ENCODE measurements at places on chromosomes 5 and 9.

DNA sequence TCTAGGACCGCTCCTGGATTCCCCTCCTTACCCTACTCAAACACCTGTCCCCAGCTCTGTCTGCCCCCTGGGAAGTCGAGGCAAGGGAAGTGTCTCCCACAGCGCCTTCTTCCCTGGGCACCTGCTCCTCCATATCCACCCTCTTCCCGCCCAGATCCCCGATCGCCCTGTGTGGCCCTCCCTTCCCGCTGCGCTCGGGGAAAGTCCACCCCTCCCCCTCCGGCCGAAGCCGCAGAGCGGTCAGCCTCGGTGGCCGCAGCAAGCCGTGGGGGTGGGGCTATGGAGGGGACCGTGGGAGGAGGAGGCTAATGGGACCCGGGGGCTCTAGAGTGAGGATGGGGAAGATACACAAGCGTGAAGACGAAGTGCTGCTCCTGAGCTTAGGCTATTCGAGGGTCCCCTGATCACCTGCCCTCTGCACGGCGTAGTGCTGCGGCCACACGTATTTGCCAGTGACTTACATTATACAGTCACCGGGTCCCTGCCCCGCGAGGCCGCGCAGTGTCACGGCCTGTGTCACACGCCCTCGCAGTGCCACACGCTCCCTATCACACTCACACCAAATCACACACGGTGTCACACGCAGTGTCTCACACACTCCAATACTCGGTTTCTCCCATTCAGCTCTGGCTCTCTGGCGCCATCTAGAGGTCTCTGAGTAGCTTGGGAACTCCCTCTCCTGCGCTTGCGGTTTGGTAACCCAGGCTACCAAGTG lies 658 bp upstream of the PCDH1 start:
- DNase-seq = peak; percentile 97
- no peaks in the 10 kb centered on the region for H3K36me3 ChIP-seq
- H3K27ac ChIP-seq = no peak overlapping the region
- peaks cover 23% of the 10 kb centered on the region for H3K4me1 ChIP-seq
- H3K4me3 ChIP-seq = peak overlapping the region; percentile 46

DNA sequence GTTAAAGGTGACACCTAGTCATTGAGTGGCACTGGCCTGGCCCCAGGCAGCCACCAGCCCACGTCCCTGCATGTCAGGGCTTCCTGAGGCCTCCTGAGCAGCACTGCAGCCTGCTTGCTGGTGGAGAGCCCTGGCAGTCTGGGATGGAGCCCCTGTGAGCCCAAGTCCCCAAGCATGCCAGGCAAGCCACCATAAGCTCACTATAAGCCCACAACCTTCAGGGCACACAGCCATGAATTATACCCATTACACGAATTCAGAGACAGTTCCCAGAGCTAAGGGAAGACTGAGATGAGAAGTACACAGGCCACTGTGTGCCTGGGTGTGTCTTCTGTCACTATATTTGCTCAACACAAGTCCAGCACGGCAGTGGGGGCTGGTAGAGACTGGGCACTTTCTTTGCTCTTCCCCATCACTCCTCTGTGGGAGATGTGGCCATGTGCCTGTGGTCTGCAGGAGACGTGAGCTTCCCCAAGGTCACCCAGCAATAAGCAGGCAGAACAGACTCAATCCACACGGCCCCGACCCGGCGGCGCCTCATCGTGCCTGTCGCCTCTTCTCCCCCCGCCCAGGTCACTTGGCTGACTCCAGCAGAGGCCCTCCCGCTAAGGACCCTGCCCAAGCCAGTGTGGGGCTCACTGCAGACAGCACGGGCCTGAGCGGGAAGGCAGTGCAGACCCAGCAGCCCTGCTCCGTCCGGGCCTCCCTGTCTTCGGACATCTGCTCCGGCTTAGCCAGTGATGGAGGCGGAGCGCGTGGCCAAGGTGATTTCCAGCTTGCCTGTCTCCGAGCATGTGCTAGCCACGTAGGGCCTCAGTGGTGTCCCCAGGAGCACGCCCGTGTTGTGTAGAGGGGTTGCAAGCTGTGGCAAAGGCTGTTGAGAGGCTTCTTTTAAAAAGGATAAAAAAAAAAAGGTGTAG lies 114.8 kb downstream of the WNK2 start:
- H3K36me3 ChIP-seq = no peaks in the 10 kb centered on the region
- H3K4me1 ChIP-seq = no peaks in the 10 kb centered on the region
- H3K4me3 ChIP-seq = no peak overlapping the region
- no peak for DNase-seq

- H3K4me3 ChIP-seq = no peak overlapping the region
- H3K27ac ChIP-seq = no peak overlapping the region
- no peak for DNase-seq
- H3K36me3 ChIP-seq = no peaks in the 10 kb centered on the region
- H3K4me1 ChIP-seq = no peaks in the 10 kb centered on the region
- no peaks in the 10 kb centered on the region for H3K27me3 ChIP-seq
Measured at GRCh38 chr5:79582186-79582585, 30.1 kb upstream of the TENT2 start.

DNA sequence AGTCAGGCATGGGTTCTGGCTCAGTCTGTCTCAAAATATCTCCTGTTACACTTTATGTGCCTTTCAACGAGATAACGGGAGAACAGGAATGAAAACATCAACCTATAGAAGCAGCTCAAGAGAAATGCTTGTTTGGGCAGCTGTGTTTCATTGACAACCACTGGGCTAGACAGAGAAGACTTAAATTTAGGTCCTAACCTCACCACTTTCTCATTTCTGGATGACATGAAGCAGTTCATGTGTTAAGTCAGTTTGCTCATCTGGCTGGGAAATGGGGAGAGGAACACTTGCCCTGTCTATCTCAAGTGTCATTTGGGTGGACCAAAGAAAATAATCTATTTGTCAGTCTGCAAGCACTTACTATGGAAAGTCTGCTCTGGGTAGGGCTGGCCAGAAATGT lies 66.7 kb upstream of the PCA3 start:
- DNase-seq = no peak
- H3K36me3 ChIP-seq = no peaks in the 10 kb centered on the region
- no peak overlapping the region for H3K27ac ChIP-seq
- no peaks in the 10 kb centered on the region for H3K4me1 ChIP-seq

- no peak overlapping the region for H3K27ac ChIP-seq
- no peak overlapping the region for H3K4me3 ChIP-seq
- no peaks in the 10 kb centered on the region for H3K36me3 ChIP-seq
- DNase-seq = no peak
- no peaks in the 10 kb centered on the region for H3K27me3 ChIP-seq
- H3K4me1 ChIP-seq = peaks cover 2% of the 10 kb centered on the region
Measured at GRCh38 chr5:132434416-132435286, 55.9 kb downstream of the IRF1 start.

DNA sequence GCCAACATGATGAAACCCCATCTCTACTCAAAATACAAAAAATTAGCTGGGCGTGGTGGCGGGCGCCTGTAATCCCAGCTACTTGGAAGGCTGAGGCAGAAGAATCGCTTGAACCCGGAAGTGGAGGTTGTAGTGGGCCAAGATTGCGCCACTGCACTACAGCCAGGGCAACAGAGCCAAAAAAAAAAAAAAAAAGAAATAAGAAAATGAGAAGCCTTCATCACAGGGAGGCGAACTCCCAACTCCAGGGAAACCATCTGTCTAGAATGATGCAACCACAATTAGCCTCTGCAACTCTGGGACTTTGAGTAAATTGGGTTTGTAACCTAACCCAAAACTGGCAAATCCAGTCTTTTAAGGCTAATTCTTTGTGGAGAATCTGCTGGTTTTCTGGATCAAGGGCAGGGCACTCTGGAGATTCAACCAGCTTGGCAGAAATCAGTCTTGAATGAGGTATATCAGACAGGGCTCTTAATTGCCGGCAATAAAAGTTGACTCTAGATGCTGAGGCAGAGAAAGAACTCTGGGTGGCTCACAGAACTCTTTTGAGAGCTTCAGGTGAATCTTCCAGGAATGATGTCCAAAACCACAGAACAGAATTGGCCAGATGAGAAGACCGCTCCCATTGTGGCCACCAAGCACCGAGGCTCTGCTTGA lies 9.9 kb downstream of the S100Z start:
- H3K36me3 ChIP-seq = no peaks in the 10 kb centered on the region
- DNase-seq = no peak
- H3K27me3 ChIP-seq = no peaks in the 10 kb centered on the region

- DNase-seq = no peak
- H3K4me3 ChIP-seq = no peak overlapping the region
- no peaks in the 10 kb centered on the region for H3K27me3 ChIP-seq
- no peak overlapping the region for H3K27ac ChIP-seq
- H3K4me1 ChIP-seq = peaks cover 1% of the 10 kb centered on the region
Measured at GRCh38 chr9:125707472-125707804, 430 bp upstream of the MAPKAP1 start.

DNA sequence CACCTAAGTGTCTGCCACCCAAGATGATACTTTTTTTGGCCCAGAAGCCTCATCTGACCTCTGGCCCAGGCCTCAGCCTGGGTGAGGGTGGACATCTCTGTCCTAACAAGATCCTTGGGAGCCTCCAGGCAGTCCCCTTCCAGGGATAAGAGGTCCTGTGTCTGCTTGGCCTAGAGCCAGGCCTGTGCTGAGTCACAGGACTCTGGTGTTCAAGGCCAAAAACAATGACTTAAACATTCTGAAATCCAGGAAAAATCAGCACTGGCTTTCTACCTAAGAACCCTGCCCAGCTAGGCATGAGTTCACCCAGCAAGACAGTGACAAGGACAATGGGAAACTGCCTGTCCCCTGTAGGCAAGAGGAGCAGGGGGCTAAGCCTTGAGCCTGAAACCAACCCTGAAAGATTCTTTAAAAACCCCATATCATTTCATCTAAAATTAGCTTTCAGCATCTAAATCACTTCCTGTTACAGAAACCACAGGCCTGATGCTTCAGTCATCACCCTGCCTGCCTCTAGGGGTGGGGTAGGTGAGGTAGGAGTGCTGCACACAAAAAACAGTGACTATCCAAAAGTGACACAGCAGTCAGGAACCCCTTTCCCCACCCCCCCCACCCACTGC lies 29.9 kb downstream of the CSF2 start:
- H3K27me3 ChIP-seq = no peaks in the 10 kb centered on the region
- H3K4me1 ChIP-seq = no peaks in the 10 kb centered on the region
- H3K36me3 ChIP-seq = no peaks in the 10 kb centered on the region
- DNase-seq = no peak
- no peak overlapping the region for H3K4me3 ChIP-seq
- H3K27ac ChIP-seq = no peak overlapping the region

DNA sequence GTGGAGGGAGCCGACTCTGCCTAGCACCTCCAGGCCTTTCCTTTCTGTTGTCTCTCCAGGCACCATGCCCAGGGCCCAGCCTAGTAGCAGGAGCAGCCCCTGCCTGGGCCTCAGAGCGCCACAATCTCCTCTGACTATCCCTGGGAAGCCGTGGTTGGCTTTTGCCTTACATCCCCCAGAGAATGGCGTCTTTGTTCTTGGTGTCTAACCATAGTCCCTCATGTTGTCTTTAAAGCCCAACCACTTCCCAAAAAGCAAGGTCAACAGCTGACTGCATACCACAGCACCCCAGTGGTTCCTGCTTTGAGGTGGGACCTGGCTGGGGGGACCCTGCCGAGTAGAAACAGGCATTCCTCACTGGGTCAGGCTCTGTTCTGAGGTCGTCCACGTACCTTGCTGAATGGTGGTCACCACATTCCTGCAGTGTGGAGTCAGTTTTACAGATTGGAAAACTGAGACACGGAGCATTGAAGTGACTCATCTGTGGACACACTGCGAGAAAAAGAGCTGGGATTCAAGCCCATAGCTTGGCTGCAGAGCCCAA lies 13.7 kb upstream of the CERCAM start:
- no peak for DNase-seq
- H3K36me3 ChIP-seq = no peaks in the 10 kb centered on the region
- no peak overlapping the region for H3K27ac ChIP-seq
- H3K4me3 ChIP-seq = no peak overlapping the region
- H3K4me1 ChIP-seq = peaks cover 11% of the 10 kb centered on the region

- no peaks in the 10 kb centered on the region for H3K36me3 ChIP-seq
- no peaks in the 10 kb centered on the region for H3K27me3 ChIP-seq
- no peak overlapping the region for H3K27ac ChIP-seq
- no peaks in the 10 kb centered on the region for H3K4me1 ChIP-seq
Measured at GRCh38 chr5:127430627-127431026, 86.8 kb upstream of the PRRC1 start.

GRCh38 chr5:56659971-56660370 lies 155.4 kb upstream of the MAP3K1 start:
- no peaks in the 10 kb centered on the region for H3K27me3 ChIP-seq
- H3K4me1 ChIP-seq = peaks cover 2% of the 10 kb centered on the region
- no peak for DNase-seq
- H3K4me3 ChIP-seq = no peak overlapping the region
- H3K27ac ChIP-seq = no peak overlapping the region
- no peaks in the 10 kb centered on the region for H3K36me3 ChIP-seq

GRCh38 chr9:82031538-82032280 lies 43.1 kb downstream of the SPATA31D1 start:
- no peak for DNase-seq
- H3K27ac ChIP-seq = no peak overlapping the region
- H3K36me3 ChIP-seq = no peaks in the 10 kb centered on the region

DNA sequence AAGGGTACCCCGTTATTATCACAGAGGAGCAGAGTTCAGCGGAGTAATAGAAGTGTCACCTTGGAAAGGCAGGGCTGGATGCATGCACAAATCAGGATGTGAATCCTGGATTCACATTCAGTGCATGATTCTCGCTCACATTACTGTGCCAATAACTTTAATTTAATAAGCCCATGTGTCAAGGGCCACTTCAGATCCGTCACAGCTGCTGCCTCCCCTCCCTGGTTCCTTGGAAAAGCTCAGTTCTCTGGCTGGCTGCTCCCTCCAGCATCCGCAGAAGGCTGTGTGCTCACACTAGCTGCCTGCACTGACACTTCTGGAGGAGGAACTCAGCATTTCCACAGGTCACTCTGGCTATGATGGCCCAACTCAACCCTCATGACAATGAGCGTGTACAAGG lies 256.8 kb upstream of the ADAMTS16 start:
- H3K4me3 ChIP-seq = no peak overlapping the region
- H3K4me1 ChIP-seq = no peaks in the 10 kb centered on the region
- H3K27me3 ChIP-seq = no peaks in the 10 kb centered on the region
- no peaks in the 10 kb centered on the region for H3K36me3 ChIP-seq

DNA sequence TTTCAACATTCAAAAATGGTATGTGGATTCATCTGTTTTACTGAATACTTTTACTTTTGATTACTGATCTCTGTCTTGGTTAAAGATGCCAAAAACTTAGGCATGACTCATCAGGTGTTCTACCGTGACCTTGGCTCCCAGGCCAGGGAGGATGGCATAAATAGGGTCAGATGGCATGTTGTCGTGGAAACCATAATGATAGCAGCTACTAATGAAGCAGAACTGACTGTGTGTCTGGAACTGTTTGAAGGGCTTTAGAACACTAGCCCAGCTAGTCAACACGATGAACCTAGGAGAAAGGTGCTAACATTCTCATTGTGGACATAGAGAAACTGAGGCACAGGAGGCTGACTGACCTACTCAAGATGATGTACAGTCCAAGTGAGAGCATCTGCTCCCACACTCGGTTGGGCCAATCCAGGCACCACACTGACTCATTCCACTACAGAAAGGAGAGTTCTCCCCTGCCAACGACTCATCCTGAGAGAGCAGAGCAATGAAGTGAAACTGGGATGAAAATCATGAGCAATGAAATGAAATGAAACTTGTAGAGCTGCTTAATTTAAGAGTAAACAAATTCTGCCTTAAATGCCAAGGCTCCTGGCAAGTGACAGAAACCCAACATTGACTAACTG lies 116.0 kb downstream of the TENT4A start:
- no peak overlapping the region for H3K27ac ChIP-seq
- no peak for DNase-seq
- H3K4me3 ChIP-seq = no peak overlapping the region
- H3K4me1 ChIP-seq = no peaks in the 10 kb centered on the region

- H3K27me3 ChIP-seq = no peaks in the 10 kb centered on the region
- no peak overlapping the region for H3K4me3 ChIP-seq
- H3K27ac ChIP-seq = no peak overlapping the region
- H3K36me3 ChIP-seq = no peaks in the 10 kb centered on the region
- DNase-seq = no peak
Measured at GRCh38 chr9:134858051-134858841, 22.4 kb upstream of the FCN2 start.

All from iPS DF 6.9 (cell line).